ENCODE measurements at places on chromosomes 16 and 17.

- no peak for DNase-seq
- H3K4me1 ChIP-seq: no peaks in the 10 kb centered on the region
- H3K27me3 ChIP-seq: no peaks in the 10 kb centered on the region
- H3K27ac ChIP-seq: no peak overlapping the region
These were observed 11.6 kb downstream of the KCNH4 start for GRCh38 chr17:42169351-42169750.

- H3K27ac ChIP-seq: no peak overlapping the region
- no peaks in the 10 kb centered on the region for H3K36me3 ChIP-seq
- no peaks in the 10 kb centered on the region for H3K27me3 ChIP-seq
- H3K4me1 ChIP-seq: no peaks in the 10 kb centered on the region
- no peak overlapping the region for H3K4me3 ChIP-seq
These were observed 41.5 kb upstream of the HS3ST3A1 start for GRCh38 chr17:13643180-13643579.

DNA sequence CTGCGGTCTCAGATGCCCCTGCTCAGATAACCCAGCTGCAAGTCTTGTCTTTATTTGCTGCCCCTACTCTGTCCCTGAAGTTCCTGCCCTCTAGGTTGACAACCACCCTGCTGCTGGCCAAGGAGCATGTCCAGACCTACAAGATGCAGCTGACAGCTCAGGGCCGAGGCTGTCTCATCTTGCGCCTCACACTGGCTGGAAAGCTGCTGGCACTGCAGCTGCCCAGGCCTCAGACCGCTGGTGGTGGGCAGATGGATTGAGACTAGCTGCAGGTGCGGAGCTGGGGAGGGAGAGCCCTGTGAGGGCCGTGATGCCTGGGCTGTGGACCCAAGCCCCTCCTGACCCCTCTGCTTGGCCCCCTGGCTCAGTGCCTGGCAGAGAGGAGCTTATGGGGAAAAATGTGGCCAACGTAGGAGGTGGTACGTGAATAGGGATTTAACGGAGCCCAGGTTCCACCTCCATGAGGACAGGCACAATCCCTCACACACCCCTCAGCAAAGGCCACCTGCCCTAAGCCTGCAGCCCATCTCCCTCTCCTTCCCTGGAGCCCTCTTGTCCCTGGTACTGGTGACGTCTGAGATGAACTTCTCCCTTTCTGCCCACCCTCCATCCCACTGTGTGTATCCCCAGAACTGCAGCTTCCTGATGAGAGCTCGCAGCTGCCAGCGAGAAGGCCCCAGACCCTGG, 8.3 kb upstream of the GALK1 start:
- no peak for DNase-seq
- H3K27ac ChIP-seq: no peak overlapping the region
- peaks cover 26% of the 10 kb centered on the region for H3K36me3 ChIP-seq
- no peaks in the 10 kb centered on the region for H3K27me3 ChIP-seq
- H3K4me3 ChIP-seq: no peak overlapping the region
- H3K4me1 ChIP-seq: peaks cover 26% of the 10 kb centered on the region

DNA sequence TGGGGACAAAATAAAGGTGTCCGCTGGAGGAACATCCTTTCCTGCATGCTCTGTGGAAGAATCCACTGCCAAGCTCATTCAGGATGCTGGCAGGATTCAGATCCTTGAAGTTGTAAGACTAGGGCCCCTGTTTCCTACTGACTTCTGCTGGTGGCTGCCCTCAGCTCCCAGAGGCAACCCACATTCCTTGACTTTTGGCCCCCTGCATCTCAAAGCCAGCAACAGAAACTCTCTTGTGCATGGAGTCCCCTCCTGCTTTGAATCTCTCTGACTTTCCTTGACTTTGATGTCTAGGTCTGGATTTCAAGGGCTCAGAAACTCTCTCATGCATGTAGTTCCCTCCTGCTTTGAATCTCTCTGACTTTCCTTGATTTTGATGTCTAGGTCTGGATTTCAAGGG, 461.5 kb downstream of the WWOX start:
- no peak overlapping the region for H3K27ac ChIP-seq
- peaks cover 1% of the 10 kb centered on the region for H3K36me3 ChIP-seq
- no peak overlapping the region for H3K4me3 ChIP-seq
- H3K4me1 ChIP-seq: peaks cover 1% of the 10 kb centered on the region
- H3K27me3 ChIP-seq: no peaks in the 10 kb centered on the region

DNA sequence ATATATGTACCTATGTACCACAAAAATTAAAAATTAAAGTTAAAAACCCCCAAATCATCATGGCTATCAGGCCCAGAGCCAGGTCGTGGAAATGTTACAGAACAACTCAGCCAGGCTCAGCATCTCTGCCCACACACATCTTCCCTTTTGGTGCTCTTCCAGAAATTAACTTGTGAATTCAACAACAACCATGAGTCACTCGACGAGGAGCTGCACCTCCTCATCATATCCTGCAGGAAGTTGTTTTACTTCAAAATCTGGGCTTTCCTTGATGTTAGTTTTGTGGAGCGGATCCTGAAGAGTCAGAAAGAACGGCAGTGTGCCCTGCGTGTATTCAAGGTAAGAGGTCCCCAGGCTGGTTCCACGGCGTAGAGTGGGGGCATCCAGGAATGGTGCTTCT, 10.6 kb downstream of the FBXO39 start:
- peaks cover 3% of the 10 kb centered on the region for H3K4me1 ChIP-seq
- H3K4me3 ChIP-seq: no peak overlapping the region
- H3K36me3 ChIP-seq: no peaks in the 10 kb centered on the region
- no peak for DNase-seq

GRCh38 chr16:77470851-77471250, 36.0 kb upstream of the ADAMTS18 start:
- H3K27ac ChIP-seq: no peak overlapping the region
- no peaks in the 10 kb centered on the region for H3K4me1 ChIP-seq
- H3K36me3 ChIP-seq: no peaks in the 10 kb centered on the region
- H3K4me3 ChIP-seq: no peak overlapping the region

DNA sequence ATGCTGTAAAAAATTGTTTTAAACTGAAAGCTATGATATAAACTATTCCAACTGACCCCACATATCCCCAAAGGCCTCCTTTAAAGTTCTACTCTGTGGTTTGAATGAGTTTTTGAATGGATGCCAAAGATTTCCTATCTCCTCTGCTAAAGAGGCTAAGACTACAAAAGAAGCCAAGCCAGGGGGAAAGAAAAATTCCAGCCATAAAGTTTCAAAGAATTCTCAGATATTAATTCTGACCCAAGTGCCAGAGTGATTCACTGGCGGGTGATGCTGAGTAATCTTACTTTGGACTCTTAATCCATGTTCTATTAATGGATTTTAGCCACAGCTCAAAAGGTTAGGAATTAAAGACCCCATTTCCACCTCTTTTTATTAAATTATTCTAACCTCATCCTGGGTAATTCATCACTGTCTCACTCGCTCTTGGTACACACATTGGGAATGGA, 60.7 kb downstream of the HS3ST3A1 start:
- H3K4me3 ChIP-seq: no peak overlapping the region
- DNase-seq: no peak
- H3K27me3 ChIP-seq: peaks cover 13% of the 10 kb centered on the region

GRCh38 chr16:85862476-85863383, 36.2 kb upstream of the IRF8 start:
- H3K36me3 ChIP-seq: no peaks in the 10 kb centered on the region
- no peak for DNase-seq
- H3K27me3 ChIP-seq: no peaks in the 10 kb centered on the region
- peaks cover 8% of the 10 kb centered on the region for H3K4me1 ChIP-seq
- no peak overlapping the region for H3K27ac ChIP-seq
- H3K4me3 ChIP-seq: no peak overlapping the region

DNA sequence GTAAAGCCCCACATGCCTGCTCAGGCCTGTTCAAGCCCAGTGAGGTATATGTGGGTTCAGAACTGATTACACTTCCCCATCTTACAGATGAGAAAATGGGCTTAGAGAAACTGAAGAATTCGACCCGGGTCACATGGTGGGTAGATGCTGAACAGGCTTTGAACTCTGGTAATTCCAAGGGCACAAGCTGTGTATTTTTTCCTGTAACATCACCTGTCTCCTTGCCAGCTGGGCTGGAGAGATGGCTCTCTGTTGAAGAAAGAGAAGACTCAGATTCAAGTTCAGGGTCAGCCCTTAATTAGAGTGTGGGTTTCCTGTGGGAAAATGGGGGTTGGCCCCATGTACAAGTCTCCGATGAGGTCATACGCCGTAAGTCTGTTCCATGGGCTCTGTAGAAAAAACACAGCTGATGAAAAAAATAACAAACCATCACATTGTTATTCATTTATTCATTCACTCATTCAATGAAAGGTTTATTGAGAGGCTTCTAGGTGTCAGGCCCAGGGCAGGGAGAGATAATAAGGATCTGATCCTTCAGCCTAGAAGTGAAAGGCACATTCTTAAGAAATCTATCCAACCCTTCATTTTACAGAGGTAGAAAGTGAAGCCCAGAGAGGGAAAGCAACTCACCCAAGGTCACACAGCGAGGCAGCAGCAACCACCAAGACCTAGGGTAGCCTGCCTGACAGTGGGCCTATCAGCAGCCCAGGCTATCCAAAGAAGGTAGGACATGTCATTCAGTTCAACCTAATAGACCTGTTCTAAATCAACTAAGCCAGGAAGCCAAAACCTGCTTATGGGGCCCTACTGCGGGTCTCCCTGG, 482.8 kb downstream of the SOX9 start:
- no peak overlapping the region for H3K4me3 ChIP-seq
- peaks cover 1% of the 10 kb centered on the region for H3K36me3 ChIP-seq
- peaks cover 26% of the 10 kb centered on the region for H3K27me3 ChIP-seq
- no peak overlapping the region for H3K27ac ChIP-seq
- no peaks in the 10 kb centered on the region for H3K4me1 ChIP-seq
- DNase-seq: no peak

GRCh38 chr16:67394155-67395104, 1.1 kb upstream of the TPPP3 start:
- peaks cover 20% of the 10 kb centered on the region for H3K27me3 ChIP-seq
- H3K4me3 ChIP-seq: peak overlapping the region; percentile 15
- no peak overlapping the region for H3K27ac ChIP-seq
- H3K4me1 ChIP-seq: peaks cover 7% of the 10 kb centered on the region
- DNase-seq: no peak
- no peaks in the 10 kb centered on the region for H3K36me3 ChIP-seq
